ENCODE measurements at places on chromosomes 11 and 22.

DNA sequence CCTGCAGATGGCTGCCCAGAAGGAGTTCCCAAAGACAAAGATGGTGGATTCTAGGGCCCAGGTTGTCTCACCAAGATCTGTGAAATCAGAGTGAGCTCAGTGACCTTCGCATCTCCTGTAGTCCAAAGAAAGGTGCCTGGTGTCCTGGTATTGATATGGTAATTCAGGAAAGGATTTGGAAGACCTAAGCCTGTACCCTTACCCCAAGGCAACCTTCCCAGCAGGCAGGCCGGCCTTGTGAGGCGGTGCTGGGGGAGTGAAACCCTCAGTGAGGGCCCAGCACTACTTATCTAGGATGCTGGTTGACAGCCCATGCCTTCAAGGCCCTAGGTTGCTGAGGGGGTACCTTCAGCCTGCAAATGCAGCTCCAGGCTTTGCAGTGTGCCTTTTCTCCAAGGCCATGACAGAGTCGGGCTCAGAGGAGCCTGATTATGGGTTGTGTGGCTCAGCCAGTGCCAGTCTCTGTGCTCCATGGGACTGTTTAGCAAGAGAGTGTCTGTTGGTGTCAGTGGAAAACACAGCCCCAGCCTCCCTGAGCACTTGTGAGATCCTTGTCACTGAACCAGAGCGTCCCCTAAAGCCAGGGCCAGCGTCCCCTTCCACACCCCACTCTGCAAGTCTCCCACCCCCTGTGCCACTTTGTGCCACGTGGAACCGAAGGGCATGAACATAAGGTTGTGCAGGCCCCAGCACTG lies 72.8 kb upstream of the MYOD1 start:
- DNase-seq: no peak

DNA sequence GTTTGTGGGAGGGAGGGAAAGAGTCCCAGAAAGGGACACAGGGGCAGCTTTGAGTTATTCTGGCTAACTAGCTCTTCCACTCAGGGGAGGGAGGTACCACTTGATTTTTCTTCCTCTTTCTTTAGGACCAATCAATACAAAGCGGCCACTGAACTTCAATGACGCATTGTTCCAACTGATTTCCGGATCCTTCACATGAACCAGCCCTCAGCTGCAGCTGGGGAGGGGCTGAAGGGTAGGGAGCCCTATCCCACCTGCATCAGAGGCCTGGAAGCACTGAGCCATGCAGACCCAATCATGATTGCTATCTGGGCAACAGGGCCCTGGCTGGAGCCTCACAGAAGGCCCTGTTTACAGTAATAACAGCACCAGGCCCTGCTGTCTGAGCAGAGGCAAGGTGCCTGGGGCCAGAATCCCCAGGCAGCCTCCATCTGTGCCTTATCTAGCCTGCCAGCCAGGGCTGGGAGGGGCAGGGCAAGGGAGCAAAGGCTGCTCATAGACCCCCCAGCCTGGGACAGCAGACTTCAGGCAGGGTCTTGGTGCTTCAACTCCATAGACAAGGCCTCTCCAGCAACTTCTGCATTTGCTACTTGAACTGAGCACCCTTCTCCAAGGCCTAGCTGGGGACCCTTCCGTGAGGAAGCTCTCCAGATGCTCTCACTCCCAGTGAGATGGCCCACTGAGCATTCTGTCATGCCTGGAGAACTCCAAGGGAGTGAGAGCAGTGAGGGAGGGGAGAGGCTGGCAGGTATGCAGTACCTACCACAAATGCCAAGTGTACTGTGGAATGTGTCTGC lies 22.5 kb downstream of the CLPB start:
- DNase-seq: no peak

DNA sequence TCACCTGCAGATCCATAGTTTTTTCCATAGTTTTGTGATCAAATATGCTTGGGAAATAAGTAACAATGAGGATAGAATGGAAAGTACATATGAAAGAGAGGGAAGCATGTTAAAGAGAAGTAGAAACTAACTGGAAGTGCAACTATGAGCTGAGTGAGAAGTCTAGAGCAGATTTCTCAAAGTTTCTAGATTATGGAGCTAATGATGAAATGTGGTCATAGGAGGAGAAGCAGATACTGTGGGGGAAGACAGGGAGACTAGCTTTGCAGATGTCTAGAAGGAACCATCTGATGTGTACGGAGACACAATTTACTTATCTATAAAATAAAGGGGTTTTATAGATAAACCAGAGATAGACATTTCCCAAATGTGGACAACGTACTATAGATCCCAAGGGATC lies 37.1 kb downstream of the RELT start:
- DNase-seq: no peak

- no peak for DNase-seq
Observed at GRCh38 chr22:35021161-35021560, 44.8 kb upstream of the ISX start.

Data from stimulated activated CD4-positive, alpha-beta T cell treated with anti-CD3 and anti-CD28 coated beads, Interleukin-15, amount 100 ng/mL, for 1 hour (primary cell).